CD14-positive monocyte (primary cell): ENCODE measurements at places on chromosomes 5 and 9.

GRCh38 chr5:32249668-32250067 lies 63.1 kb downstream of the MTMR12 start:
- DNase-seq, result no peak

DNA sequence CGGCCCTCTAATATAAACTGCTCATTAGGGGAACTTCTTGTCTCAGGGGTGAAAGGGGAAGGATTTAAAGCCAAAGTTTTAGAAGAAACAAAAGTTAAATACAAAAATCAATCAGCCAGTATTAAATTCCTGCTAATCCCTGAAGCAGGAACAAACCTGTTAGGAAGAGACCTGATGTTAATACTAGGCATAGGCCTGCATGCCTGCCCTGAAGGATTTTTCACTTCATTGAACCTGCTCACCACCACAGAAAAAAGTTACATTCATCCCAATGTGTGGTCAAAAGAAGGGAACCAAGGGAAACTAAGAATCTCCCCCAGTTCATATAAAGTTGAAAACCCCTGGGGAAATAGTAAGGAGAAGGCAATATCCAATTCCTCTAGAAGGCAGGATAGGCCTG lies 9.4 kb upstream of the RNF180 start:
- no peak for DNase-seq

- DNase-seq, result no peak
These were observed 8.9 kb upstream of the NKX2-5 start for GRCh38 chr5:173243831-173244305.

DNA sequence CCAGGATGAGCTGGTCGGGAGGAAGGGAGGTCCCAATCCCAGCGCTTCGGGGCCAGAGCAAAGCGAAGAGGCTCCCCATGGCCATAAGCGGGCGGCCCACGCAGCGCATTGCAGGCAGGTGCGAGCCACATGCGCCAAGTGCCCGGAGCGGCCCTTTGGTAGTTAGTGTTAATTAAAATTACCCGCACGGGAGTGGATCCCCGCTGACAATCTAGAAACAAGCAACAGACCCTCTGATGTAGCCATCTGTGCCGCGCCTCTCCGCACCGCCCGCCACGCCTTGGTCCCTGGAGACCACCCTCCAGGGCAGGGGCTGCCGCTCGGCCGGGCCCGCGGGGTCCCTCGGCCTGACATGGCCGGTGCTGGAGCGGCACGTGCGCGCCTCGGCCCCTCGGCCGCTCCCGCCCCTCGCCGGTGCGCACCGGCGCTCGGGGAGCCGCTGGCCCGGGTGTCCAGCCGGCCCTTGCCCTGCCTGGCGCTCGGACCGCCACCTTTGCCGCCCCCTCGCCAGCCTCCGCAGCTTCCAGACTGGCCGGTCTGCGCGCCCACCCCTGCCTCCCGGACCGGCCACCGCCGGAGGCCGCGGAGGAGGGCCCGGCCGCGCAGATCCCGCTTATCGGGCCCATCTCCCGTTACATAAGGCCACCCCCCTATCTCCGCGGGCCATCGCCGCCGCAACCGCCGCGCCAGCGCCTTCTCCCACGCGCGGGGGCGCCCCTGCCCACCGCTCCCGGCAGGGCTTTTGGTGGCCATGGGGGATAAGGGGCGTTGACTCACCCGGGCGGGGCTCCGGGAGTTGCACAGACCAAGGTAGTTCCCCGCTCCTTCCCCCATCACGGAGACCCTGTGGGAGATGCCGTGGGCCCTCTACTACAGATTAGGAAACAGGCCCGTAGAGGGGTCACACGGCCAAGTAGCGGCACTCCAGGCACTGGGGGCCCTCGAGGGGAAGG lies 1.9 kb upstream of the IL13 start:
- DNase-seq, result no peak

- no peak for DNase-seq
These were observed 32.5 kb downstream of the ANXA1 start for GRCh38 chr9:73183917-73184861.

- DNase-seq, result peak; percentile 70
These were observed 41.1 kb upstream of the KLF4 start for GRCh38 chr9:107530679-107531078.

- DNase-seq, result no peak
These were observed 2.2 kb upstream of the SLIT3 start for GRCh38 chr5:169303119-169303515.

DNA sequence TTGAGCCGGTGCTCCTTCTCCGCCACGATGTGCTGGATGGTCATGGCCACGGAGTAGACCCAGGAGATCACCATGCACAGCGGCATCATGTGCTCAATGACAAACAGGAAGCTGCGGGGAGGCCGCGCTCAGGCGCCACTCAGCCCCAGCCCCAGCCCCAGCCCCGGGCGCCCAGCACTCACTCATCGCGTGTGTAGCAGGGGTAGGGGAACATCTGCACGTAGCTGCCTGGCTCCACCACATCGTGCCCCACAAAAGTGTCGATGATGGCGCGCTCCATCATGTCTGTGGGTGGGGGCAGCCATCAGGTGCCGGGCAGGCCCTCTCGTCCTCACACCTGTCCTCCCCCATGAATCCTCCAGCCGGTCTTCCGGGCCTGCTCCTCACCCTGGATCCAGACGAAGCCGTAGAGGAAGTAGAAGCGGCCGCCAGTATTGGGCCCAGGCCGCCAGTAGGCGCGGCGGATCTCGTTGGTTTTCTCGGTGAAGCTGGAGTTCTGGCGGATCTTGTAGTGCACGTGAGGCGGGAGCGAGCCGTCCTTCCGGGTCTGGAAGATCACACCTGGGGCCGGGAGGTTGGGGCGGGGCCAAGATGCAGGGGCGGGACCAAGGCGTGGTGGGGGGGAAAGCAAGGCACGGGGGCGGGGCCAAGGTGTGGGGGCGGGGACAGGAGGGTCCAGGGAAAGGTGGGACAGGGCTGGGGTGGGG lies 10.1 kb downstream of the ABCA2 start:
- no peak for DNase-seq

DNA sequence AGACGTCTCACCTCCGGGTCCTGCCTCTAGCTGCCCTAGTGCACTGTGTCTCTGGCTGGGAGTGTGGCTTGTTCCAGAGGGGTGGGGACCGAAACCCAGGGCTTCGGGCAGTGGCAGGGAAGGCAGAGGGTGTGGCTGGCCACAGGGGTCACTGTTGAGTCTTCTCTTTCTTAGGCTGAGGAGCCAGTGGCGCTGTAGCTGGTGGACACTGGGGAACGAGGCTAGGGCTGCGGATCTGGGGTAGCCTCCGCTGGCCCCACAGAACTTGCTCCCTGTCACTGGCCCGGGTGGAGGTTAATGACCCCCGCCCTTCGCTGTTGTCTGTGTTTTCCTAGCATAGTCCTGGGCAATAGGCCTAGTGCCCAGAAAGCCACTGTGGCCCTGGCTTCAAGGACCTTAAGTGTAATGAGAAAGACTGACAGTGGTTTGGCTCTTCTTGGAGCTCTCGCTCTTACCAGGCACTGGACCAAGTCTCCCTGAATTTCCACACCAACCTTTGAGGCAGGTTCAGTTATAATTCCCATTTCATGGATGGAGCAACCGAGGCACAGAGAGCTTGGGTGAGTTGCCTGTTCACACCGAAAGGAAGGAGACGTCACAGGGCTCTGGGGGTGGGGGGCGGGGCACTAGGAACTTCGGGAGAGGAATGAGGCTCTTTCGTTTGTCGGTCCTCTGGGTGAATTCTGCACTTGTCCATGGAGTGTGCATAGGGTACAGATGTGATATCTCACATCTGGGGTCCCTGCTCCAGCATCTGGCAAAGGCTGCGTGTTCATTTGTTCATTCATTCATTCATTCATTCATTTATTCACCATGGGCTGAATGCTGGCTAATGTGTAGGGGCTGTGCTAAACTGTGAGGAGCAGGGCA lies 4.8 kb upstream of the IER5L start:
- peak; percentile 37 for DNase-seq

GRCh38 chr5:97183930-97184213 lies 825 bp upstream of the RIOK2 start:
- DNase-seq, result no peak

DNA sequence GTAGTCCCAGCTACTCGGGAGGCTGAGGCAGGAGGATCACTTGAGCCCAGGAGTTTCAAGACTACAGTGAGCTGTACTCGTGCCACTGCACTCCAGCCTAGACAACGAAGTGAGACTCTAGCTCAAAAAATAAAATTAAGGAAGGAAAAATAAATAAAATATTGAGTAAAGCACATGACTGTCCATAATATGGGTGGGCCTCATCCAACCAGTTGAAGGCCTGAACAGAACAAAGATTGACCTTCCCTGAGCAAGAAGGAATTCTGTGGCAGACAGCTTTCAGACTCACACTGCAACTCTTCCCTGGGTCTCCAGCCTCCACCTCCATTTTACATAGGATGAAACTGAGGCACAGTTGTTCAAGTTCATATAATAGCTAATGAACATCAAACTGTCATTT lies 72.3 kb downstream of the RAD23B start:
- DNase-seq, result no peak

DNA sequence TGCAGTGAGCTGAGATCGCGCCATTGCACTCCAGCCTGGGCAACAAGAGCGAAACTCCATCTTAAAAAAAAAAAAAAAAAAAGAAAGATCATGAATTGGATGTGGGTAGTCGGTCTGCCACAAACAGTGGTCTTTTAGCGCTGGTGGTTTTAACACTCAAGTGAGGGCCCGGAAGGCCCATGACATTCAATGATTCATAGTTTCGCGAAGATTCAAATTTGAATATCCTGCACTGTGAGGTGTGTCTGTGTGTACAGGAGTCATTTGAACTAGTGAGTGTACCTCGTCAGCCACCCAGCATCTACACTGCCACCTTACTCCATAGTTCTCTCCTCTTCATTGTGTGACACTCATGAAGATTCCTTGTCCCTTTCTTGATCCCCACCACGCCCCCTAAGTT lies 41.3 kb downstream of the CFAP77 start:
- DNase-seq, result no peak

DNA sequence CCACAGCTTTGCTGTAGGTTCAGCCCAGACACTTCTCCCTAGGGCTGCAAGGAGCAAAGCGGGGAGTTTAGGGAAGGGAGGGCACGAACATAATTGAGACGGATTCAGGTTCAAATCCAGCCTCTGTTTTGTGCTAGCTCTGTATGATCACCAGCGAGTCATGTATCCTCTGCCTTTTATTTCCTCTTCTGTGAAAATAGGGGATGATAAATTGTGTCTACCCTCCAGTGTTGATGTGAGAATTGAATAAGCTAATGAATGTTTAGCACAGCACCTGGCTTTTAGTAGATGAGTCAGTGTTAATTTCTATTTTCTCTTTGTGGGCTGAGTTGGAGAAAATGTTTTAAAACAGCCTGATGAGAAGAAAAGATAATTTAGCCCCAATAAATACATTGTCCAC lies 6.2 kb downstream of the MLANA start:
- no peak for DNase-seq

GRCh38 chr9:136643596-136644342 lies 18.9 kb upstream of the EGFL7 start:
- peak; percentile 75 for DNase-seq

DNA sequence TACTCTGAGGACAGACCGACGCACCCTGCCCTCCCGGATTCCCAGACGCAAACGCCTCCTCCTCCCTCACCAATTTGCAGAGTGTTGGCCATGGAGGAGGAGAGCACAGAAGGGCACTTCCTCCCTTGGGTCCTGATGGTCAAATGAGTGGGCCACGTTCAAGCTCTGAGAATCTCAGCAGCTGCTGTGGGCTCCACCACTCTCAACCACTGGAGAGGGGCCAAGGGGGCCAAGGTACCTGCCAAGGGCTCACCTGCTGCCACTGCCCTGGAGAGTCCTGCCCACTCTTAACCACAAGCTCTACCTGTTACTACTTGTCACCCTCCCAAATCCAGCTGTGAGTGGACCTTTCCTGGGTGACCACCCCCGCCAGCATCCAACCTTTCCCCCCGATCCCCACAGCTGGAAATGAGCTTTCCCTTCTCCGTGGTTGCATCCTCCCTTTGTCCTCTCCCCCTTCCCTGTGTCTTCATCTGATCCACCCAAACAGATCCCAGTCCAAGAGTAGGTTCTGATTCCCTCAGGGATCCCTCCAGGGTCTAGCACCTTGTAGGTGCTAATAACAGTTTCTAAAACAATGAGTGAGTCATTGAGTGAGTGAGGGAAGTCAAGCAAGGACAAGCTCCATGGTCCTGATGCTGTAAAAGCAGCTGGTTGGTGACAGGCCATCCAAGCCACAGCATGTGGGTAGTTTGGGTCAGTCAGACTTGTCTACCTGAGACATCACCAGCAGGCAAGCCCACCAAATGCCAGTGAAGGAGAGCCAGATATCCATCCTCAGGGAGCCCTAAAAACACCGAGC lies 69.7 kb downstream of the FAM114A2 start:
- no peak for DNase-seq

- no peak for DNase-seq
These were observed 31.8 kb downstream of the MAP1B start for GRCh38 chr5:72138943-72139521.

DNA sequence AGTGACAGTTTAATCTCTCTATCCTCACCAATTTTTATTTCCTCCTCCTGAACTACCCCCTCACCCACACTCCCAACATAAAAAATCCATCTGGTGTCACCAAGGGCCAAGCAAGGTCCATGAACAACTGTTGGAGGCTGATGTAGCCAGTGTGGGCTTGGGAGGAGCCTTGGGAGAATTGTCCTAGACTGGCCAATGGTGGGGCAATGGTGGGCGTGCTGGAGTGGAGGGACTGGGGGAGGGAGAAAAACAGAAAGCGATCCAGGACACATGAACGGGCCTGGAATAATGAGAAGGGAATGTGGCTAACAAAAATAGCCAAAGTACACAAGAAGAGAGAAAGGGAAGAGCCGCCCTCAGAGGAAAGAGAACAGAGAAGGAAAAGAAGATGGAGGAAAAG lies 272.6 kb downstream of the ENC1 start:
- no peak for DNase-seq

GRCh38 chr9:130920762-130921299 lies 18.2 kb downstream of the FIBCD1 start:
- DNase-seq, result no peak

DNA sequence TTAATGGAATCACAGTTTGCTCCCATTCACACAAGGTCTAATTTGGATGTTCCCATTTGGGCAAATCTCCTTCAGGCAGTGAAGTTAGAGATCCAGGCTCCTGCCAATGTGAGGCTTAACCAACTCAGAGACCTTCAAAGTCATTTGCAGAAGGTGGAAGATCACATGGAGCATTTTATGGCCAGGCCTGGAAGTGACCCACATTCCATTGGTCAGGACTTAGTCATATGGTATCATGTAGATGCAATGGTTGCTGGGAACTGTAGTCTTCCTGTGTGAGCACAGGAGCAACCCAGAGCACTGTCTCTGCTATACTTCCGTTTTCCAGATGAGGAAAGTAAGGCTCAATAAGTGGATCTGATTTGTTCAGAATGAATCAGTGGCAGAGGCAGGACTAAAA lies 292.7 kb upstream of the SMARCA2 start:
- no peak for DNase-seq

- DNase-seq, result peak; percentile 52
These were observed 6.9 kb upstream of the NDUFB6 start for GRCh38 chr9:32579706-32580331.

DNA sequence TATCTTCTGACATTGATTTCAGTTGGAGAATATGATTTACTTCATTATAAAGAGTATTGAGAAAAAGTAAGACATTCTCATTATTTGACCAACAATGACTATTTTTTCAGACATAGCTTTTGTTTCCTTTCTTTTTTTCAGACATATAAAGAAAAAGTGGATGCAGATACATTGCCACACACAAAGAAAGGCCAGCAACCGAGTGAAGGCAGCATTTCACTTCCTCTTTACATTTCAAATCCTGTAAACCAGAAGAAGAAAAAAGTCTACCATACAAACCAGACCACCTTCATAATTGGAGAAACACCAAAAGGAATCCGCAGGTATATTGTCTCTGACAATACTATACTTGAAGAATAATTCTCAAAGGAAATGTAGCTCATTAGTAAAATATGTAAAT lies 128.9 kb downstream of the ERCC6L2 start:
- DNase-seq, result no peak

GRCh38 chr5:132639706-132640130 lies 18.3 kb upstream of the IL13 start:
- DNase-seq, result no peak
